ENCODE measurements at places on chromosomes 6 and 20.

DNA sequence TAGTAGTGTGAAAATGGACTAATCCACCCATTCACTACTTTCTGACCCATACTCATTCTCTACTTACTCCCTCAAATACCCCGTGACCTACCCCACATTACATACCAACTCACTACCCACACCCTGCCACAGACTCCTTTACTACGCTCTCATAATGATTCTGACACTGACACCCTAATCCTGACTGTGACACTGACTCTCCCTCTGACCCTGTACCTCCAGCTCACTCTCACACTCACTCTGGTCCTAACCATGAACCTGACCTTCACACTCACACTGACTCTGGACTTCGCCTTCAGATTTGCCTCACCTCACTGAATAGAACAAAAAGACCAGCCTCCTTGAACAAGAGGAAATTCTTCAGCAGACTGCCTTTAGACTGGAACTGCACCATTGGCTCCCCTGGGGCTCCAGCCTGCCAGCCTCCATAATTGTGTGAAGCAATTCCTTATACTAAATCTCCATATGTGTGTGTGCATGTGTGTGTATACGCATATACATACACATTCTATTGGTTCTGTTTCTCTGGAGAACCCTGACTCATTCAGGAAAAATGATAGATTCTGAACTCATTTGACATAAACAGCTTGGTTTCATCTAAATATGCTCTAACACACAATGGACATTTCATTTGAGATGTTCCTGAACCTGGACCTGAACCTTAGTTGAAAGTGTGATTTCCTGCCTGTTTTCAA lies 10.5 kb upstream of the ZNF343 start:
- DNase-seq, result no peak

GRCh38 chr6:80541886-80542285 lies 435.4 kb downstream of the BCKDHB start:
- no peak for DNase-seq

DNA sequence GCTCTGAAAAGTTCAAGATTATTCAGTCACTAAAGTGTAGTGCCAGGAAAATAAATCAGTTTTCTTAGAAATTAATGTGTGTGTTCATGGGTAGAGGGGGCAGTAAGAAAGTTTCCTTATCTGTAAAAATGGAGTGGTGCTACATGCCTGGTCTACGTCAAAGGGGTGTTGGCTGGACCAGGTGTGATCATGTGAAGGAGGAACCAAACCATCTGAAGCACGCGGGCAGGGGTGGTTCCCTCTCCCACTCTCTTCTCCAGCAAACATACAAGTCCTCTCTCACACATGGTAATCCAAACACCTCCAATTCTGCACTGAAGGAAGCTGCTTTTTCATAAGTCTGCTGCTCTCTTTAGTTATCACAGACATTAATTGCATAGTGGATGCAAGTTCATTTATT lies 63.1 kb downstream of the CLIC5 start:
- no peak for DNase-seq

- DNase-seq, result no peak
Measured at GRCh38 chr6:149474108-149474935, 10.5 kb downstream of the ZC3H12D start.

GRCh38 chr20:23585808-23586734 lies 17.8 kb upstream of the CST9L start:
- no peak for DNase-seq

- DNase-seq, result no peak
Measured at GRCh38 chr20:12482661-12483060, 526.1 kb upstream of the SPTLC3 start.

GRCh38 chr6:46090115-46091079 lies 39.4 kb upstream of the ENPP4 start:
- peak; percentile 62 for DNase-seq

DNA sequence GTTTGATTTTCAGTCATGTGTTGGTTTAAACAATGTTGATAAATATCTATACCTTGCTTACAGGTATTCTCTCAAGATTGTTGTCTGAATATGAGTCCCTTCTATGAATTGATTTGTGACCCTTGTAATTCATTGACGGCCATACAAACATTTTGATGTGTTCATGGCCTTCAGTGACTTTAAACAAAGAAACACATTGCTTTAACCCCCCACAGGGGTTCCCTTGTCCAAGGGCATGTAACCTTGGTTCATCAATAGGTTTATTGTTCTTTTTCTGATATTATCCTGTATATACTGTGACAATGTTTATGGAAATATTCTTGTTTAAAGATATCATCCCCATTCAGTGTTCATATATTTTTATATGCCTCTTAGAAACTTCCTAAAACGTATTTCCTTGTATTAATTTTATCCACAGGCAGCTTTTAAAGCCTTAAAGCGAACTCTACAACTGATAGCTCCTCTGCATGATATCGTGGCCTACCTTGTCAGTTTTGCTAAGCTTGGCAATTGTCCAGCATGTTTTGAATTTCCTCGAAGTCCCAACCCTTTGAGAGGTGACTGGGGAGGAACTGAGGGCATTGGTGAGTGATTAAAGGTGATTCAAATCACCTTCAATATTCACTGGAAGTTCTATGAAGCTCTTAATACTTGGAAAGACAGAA lies 87.0 kb downstream of the CD164 start:
- peak; percentile 6 for DNase-seq

- DNase-seq, result no peak
Measured at GRCh38 chr20:57831326-57831992, 121.6 kb upstream of the PMEPA1 start.

- no peak for DNase-seq
Measured at GRCh38 chr20:888057-888456, 28.1 kb downstream of the ANGPT4 start.

DNA sequence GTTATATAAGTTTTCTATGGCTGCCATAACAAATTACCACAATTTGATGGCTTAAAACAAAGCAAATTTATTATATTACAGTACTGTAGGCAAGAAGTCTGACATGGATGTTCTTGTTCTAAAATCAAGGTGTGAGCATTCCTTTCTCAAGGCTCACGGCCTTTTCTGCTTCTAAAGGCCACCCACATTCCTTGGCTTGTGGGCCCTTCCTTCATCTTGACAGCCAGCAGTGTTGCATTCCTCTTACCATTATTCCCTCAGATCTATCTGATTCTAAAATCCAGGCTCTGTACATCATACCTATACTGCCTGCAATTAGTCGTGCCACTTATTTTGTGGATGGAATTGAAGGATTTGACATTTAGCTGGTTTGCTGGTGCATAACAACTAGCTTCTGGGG lies 3.6 kb downstream of the CNBD2 start:
- DNase-seq, result no peak

- no peak for DNase-seq
Measured at GRCh38 chr6:37305841-37306425, 47.9 kb upstream of the RNF8 start.

- no peak for DNase-seq
Measured at GRCh38 chr6:49912196-49912595, 45.9 kb upstream of the CRISP1 start.

DNA sequence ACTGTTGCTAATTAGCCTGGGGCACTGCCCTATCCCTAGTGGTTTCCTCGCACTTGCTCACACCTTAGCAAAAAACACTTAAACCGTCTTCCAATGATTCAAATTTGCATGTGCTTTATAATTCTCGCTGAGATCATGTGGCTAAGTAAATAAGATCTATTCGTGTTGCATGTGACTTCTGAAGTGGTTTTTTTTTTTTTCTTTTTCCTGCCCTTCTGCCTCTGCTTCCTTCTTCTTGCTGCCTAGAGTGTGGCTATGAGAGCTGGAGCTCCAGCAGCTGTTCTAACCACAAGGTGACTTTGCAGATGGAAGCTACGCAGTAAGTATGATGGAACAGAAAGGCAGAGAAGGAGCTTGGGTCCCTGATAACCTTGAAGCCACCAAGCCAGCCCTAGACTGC lies 36.5 kb downstream of the SULF2 start:
- no peak for DNase-seq

- no peak for DNase-seq
Measured at GRCh38 chr20:54494303-54495006, 19.1 kb downstream of the DOK5 start.

- DNase-seq, result peak; percentile 48
Measured at GRCh38 chr20:45039475-45039820, 61.5 kb downstream of the KCNS1 start.

DNA sequence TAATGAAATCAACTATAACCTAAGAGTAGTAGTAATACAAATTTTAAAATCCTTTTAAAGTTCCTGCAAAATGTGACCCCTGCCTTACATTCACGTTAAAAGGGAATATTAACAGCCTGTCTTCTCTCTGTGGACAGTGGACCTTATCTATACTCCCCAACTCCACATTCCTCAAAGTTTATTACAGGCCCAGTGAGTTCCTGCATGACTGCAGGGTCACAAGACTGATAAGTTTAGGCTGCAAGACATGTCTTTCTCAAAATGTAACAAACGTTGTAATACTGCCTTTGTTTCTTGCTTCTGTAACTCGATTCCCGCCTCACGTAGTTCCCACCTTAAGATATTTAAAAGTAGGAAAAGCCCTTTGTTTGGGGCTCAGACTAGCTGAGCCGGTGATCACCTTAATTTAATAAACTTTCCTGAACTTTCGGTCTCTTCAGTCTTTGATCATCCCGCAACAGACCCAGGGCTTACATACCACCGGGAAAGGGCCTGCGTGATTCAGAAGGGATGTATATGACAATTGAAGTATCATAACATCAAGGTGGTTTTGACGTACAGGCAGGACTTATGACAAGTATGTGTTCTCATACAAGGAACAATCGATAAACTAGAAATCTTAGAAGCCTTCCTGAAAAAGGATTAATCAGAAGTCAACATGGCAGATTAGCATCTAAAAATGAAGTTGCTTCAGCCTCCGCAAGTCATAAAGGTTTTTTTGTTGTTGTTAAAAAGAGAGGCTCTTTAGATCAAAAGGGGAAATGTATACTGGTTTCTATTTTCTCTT lies 3.0 kb downstream of the IL22RA2 start:
- DNase-seq, result no peak

DNA sequence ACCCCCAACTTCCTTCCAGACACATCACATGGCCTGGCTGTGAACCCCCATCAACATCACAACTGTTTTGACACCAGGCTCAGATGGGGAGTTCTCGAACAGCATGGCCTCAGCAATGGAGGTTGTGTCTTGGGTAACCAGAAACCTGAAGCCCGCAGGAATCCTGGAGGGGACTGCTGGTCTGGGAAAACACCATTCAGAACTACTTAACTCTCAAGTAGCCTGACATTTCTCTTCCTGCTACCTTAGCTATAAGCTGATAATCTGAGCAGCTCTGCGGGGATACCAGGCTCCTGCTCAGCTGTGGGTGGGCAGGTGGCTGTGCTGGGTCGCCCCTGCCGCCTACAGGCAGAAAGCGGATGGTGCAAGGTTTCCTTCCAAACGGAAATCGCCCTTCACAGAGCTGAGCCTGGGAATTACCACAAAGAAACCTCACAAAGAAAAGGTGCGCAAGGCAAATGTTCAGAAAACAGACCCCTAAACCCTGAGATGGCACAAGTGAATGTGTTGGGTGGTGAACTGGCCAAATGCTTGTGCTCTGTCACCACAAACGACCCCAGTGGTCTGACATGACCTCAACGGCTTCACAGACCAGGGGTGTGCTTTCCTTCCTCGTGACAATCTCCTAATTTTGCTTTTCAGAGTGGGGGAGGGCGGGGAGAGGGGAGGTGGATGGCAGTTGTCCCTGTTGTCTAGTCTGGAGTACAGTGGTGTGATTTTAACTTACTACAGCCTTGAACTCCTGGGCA lies 29.5 kb downstream of the SNX5 start:
- DNase-seq, result peak; percentile 74
